Stimulated activated CD4-positive, alpha-beta T cell treated with anti-CD3 and anti-CD28 coated beads, Interleukin-4, amount 100 ng/mL, for 48 hours (primary cell): ENCODE measurements at places on chromosomes 4 and X.

GRCh38 chr4:138401334-138401733 lies 159.2 kb upstream of the SLC7A11 start:
- DNase-seq: no peak

DNA sequence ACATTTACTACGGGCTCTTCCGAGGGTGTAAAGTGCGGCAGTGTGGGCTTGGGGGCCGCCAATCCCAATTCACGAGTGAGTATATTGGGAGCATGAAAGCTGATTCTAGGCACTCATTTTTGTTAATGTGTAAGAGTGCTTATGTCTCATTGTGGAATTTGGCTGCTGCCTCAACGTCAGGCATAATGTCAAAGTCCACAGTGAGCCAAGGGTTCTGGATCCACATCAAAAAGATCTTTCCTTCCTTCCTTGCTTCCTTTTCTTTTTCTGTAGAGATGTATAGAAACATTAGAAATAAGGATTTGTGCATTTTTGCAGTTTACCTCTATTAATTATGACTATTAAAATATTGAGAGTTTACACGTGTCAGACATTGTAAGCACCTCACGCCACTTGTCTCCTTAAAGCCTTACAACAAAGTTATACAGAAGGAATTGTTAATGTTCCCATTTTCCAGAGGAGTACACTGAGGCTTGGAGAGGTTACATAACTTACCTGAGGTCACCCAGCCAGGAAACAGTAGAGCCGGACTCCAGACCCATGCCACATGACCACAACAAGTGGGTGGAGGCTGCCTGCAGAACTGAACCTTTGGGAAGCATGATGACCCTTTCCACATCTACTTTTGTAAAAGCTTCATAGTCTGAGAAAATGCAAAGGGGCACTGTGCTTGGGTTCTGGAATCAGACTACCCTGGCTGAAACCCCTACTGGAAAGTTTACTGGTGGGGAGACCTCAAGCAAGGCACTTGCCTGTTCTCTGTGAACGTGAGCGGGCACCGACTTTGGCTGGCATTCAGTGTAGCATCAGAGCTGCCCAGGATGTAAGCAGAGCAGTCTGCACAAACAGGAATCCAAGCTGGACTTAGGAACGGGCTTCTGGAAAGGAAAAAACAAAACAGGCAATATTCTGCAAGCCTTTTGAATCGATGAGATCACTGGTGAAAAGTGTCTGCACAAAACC lies 761 bp downstream of the CLRN2 start:
- DNase-seq: no peak

DNA sequence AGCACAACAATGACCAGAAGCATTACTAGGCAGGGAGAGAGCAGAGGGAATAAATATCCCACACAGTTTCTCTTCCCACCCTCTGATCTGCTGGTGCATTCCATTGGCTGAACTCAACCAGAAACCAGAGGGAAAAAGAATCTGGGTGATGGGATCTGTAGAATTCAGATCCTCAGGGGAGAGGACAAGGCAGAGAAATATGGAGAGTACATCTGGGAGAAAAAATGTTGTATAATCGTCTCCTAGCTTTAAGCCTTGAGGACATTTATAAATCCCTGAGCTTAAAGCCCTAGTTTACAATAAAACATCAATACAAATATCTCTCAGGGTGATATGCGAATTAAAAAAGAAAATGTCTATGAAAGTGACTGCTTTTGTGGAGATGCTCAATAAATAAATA lies 368.1 kb upstream of the MAD2L1 start:
- no peak for DNase-seq

- DNase-seq: no peak
Observed at GRCh38 chrX:9555354-9555753, 90.5 kb downstream of the TBL1X start.

DNA sequence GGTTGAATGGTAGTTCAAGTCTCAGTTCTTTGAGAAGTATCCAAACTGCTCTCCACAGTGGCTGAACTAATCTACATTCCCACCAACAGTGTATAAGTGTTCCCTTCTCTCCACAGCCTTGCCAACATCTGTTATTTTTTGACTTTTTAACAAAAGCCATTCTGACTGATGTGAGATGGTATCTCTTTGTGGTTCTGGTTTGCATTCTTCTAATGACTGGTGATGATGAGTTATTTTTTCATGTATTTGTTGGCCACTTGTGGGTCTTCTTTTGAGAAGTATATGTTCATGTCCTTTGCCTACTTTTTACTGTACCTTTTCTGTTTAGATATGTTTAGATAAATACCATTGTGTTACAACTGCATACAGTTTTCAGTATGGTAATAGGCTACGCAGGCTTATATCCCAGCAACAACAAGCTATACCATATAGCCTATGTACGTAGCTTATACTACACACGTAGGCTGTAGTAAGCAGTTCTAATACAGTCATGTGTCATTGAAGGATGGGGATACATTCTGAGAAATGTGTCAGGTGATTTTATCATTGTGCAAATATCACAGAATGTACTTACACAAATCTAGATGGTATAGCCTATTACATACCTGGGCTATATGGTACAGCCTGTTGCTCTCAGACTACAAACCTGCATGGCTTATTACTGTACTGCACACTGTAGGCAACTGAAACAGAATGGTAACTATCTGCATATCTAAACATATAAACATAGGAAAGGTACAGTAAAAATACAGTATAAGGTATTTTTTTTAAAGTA lies 28.1 kb downstream of the KLHL8 start:
- no peak for DNase-seq
